ENCODE measurements at places on chromosomes 13 and 19. TPM values are rescaled to one million over a fixed set of nuclear protein-coding genes. Genes with fewer than 3 reads are reported as not detected.

GRCh38 chr13:98975822-98976261 is 2.0 kb downstream of the DOCK9 start:
- no peak for DNase-seq

DNA sequence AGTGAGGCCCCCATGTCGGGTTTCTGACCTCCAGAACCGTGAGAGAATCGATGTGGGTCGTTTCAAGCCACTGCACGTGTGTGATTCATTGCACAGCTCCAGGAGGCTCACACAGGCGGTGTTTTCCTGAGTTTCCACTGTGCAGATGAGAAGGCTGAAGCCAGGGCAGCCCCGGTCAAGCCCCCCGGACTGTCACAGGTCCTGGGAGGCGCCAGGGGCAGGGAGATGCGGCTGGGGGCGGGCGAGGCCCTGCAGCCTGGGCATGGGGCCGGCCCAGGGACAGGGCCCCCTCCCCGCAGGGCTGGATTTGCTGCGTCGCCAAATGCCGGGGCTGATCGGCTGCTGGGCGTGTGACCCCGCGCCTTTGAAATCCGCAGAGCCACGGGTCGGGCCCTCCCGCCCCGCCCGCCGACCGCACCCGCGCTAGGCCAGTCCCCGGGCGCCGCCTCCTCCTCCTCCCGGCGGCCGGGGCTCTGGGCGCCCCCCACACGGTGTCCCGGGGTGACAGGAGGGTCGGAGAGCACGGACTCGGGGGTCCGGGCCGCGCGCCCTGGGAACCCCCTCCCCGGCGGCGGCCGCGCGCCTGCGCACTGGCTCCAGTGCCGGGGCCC is 9.9 kb upstream of the MKNK2 start:
- peak; percentile 77 for DNase-seq

DNA sequence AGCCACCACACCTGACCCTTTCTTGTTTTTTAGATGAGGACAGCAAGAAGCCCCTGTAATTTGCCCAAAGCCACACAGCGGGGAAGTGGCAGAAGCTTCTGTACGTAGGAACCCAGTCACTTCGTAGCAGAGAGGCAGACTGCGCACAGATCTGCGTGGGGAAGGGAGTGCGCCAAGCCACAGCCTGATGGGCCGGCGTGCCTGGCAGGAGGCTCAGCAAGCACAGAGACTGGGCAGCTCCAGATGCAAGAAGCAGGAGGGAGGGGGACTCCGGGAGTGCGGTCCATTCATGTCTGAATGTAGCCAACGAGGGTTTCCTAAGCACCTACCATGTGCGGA is 347 bp upstream of the TJP3 start:
- DNase-seq, result no peak

- peak; percentile 47 for DNase-seq
Observed at GRCh38 chr19:7874076-7874896, at the start of gene PRR36. Gene PRR36, minus strand, starts transcription at chr19:7874390. Its CDS starts 701 bp downstream, at chr19:7873689.

DNA sequence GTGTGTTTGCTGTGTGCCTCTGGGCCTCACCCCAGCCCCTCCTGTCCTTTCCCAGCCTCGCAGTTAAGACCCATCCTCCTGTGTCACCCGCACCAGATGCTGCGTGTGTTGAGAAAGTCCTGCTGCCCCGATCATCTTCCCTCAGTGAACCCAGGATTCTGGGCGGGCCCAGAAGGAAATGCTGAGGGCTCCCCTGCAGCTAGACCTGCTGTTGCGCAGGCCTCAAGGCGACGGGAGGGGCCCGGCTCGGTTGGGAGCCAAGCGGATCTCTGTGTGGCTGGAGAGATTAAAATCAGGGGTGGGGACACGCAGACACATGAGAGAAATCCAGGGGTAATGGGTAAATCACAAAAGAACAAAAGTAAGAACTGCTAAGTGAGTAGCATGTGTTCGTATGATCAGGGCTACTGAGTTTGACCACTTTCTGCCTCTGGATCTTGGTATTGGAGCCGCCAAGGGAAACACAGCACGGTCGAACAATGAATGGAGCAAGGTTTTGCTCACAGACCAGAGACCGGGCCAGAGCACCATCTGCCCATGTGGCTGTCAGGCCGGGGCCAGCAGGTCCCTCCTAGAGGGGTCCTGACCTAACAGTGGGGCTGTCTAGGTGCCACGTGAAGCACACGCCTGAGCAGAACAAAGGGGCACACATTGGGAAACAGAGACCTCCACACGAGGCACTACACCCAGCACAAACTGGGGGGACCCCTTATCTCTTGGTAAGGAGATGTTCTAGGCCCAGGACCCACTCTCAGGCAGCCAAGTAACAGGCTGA is 7.1 kb downstream of the ZSCAN1 start:
- no peak for DNase-seq

DNA sequence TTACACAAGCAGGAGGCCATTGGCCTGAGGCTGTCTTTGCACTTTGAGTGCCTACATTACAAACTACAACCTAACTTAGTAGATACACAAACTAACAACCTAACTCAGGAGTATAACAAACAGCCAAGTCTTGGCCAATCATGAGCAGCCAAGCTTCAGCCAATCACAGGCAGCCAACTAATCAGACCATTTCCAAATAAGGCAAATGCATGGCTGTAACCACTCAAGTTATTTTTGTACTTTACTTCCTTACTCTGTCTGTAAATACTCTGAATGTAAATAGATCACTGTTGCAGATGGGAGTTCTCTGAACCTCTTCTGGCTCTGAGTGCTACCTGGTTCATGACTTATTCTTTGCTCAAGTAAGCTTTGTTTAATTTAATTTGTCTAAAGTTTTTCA is 748.1 kb upstream of the SGCG start:
- DNase-seq, result no peak

DNA sequence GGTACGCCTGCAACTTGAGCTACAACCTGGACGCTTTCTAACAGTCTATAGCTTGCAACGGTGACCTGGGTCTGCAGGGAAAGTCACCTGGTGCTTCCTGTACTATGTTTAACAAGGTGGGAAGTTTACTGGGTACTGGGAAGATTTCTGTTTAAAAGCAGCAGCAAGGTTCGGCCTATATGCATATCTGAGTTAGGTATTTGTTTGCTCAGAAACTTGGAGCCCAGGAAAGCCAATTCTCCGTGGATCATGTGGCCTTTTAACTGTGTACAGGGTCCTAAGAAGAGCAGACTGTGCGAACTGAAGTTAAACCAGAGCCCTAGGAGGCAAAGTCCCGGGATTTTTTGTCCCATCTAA is 103.1 kb downstream of the STK24 start:
- DNase-seq, result no peak

- DNase-seq, result no peak
Observed at GRCh38 chr13:95547531-95548167, 4.9 kb upstream of the CLDN10 start.

DNA sequence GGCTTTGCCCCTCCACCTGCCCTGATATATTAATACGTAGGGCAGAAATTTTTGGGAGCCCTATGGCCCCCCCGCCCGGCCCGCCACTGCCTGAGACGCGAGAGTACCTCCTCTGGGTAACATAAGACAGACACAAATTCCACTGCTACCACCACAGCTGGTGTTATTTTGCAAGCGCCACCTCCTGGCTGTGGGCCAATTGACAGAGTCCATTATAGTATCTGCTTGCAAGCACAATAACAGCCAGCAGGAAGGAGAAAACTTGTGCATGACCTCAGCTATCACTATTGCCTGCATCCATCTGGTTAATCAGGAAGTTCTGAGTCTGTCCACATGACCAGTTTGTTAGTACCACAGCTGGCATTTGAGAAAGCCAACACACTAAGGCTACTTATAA is 25.3 kb upstream of the OR10H2 start:
- DNase-seq, result peak; percentile 39

- no peak for DNase-seq
Observed at GRCh38 chr19:52138983-52139251, 821 bp downstream of the ZNF616 start.

GRCh38 chr13:40159736-40160135 is 504.3 kb downstream of the COG6 start:
- DNase-seq, result no peak

GRCh38 chr19:50434525-50434924 is 1.8 kb downstream of the MYBPC2 start:
- no peak for DNase-seq

- DNase-seq, result peak; percentile 93
Observed at GRCh38 chr13:24271601-24272451, 37.6 kb upstream of the C1QTNF9 start.

GRCh38 chr13:29577136-29578051 is 18.1 kb downstream of the SLC7A1 start:
- DNase-seq, result no peak

GRCh38 chr19:33234736-33235135 is 9.1 kb upstream of the SLC7A10 start:
- DNase-seq, result no peak

DNA sequence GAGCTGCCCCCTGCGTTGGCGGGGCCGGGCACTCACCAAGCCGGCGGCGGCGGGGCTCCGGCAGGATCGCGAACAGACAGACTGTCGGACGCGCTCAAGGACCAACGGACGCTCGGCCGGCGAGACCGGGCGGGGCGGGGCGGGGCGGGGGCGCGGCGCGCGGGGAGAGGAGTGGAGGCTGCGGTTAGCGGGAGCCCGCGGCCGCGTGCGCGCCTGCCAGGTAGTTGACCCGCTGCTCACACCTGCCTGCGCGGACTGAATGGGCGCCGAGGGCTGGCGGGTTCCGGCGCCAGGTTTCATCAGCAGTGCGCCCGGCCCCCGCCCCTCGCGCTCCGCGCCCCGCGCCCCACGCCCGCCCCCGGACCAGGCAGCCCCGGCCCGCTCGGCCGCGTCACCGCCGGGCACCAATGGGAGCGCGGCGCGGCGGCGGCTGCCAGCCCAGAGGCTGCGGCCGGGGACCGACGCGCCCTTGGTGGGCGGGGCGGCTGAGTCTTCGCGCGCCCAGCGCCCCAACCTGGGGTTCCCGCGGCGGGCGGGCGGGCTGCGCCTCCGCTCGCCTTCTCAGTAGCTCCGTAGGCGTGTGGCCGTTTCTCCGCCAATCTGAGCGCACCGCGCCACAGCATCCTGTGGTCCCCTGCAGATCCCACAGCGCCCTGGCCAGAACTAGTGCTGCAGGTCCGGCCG is at the start of gene SLC7A1:
SLC7A1 (minus strand) TSS at position 309 of the 684 bp plus-strand sequence. CDS start 59,500 bp downstream, outside the sequence.
- peak; percentile 79 for DNase-seq

DNA sequence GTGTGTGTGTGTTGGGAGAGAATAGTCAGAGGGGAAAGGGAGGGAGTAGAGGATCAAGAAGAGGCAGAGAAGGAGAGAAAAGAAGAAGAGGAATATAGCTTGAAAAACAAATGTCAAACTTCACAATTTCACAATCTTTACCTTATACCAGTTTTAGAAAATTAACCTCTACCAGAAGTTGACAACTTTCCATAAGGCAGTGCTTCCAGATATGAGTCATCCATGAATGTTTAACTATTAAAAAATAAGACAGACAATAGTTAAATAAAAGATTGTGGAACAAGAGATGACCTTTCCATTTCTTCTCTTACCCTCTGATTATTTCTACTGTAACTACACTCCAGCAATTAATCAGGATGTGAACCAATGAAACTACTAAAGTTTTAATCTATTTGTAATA is 229.4 kb downstream of the ITGBL1 start:
- DNase-seq, result no peak

- peak; percentile 88 for DNase-seq
Observed at GRCh38 chr19:48169939-48170803, at the start of the genes LIG1 and ZSWIM9. Gene LIG1, minus strand, starts transcription at chr19:48170344. Its CDS starts 4,778 bp downstream, at chr19:48165566. Gene ZSWIM9, plus strand, starts transcription at chr19:48170680. Its CDS starts 1,123 bp downstream, at chr19:48171803.

- peak; percentile 88 for DNase-seq
Observed at GRCh38 chr13:110683203-110683883, 22.6 kb downstream of the CARS2 start.

DNA sequence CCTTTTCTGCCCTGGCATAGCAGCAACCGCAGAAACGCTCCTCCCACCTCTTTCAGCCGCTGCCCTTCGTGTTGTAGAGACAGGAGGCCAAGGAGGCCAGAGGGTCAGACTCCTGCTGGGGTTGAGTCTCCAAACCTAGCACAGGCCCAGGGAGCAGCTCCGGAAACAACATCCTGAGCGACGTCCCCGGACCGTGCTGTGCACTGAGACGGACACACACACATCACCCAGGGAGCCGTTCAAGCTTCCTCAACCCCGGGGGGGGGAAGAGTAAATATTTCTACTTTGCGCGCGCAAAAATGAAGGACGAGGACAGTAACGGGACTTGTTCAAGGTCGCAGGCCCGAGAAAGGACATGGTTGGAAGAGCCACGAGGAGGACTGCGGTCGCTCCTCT is 657 bp downstream of the ZNF550 start:
- no peak for DNase-seq

GRCh38 chr13:53560556-53560955 is 531.9 kb downstream of the OLFM4 start:
- no peak for DNase-seq

DNA sequence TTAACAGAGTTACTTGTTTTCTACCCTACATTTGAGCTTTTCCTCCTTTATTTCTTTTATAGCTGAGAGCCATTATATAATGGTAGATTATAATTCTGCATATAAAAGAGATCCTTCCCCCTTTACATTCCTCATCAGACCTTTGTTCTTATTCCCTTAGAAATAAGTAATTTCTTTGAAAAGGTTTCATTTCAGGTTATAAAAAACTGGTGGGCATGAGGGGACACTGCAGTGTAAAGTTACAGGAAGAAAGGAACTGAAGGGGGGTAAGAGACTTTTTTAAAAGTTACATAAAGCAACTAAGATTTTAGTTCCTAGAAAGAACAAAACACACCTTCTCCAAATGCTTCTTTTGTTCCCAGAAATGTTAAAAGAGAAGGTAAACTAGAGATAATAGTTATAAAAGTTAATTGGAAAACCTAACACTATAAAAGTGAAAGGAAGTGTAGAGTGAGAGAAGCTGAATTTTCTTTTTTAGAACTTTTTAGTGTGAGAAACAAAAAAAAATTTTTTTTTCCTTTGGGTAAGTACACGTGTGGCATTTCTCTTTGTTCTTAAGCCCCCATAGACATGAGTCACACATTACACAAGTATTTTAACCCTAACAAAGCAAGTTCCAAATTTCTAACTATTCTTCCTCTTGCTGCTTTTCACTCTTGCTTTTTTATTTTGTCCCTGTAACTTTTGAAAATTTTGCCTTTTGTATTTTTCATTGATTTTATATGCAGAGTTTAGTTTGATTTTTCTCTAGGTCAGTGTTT is 106.4 kb upstream of the MLNR start:
- no peak for DNase-seq

DNA sequence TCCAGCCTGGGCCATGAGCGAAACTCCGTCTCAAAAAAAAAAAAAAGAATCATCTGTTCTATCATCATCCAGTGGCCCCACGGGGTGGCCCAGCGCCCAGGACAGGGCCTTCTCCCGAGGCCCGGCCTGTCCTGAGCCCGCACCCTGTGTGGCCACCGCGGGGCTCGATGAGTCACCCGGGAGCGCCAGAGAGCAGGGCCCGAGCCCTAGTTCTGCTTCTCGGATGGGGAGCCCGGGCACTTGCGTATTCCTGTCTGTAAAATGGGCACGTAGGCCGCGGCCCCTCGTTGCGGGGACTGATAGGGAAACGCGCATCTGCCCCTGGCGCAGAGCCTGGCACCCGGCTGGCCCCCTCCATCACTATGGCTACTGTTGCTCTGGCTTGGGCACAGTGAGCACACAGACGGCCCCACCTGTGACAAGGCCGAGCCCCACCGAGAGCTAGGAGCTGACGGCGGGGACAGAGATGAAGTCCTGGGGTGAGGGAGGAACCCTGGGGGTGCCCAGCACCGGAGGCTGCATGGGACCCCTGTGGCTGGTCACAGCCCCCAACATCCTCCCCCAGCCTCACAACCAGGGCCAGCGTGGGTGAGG is 21.3 kb upstream of the UQCR11 start:
- DNase-seq, result no peak

The CYP2A13 gene
- total RNA-seq, result not detected

The SETDB2 gene
- total RNA-seq, result 40.3 TPM

The ELL gene
- total RNA-seq, result 4.7 TPM

The CGB5 gene
- total RNA-seq, result not detected

The OR10H1 gene
- not detected for total RNA-seq

The KLK12 gene
- total RNA-seq, result not detected

The ZNF675 gene
- 5.8 TPM for total RNA-seq

The LILRB3 gene
- 1.1 TPM for total RNA-seq

The RNF17 gene
- total RNA-seq, result not detected

The LGALS7B gene
- not detected for total RNA-seq

The OR4F17 gene
- total RNA-seq, result not detected
